RPMI7951 (cell line): ENCODE measurements at places on chromosomes 1 and 21.

DNA sequence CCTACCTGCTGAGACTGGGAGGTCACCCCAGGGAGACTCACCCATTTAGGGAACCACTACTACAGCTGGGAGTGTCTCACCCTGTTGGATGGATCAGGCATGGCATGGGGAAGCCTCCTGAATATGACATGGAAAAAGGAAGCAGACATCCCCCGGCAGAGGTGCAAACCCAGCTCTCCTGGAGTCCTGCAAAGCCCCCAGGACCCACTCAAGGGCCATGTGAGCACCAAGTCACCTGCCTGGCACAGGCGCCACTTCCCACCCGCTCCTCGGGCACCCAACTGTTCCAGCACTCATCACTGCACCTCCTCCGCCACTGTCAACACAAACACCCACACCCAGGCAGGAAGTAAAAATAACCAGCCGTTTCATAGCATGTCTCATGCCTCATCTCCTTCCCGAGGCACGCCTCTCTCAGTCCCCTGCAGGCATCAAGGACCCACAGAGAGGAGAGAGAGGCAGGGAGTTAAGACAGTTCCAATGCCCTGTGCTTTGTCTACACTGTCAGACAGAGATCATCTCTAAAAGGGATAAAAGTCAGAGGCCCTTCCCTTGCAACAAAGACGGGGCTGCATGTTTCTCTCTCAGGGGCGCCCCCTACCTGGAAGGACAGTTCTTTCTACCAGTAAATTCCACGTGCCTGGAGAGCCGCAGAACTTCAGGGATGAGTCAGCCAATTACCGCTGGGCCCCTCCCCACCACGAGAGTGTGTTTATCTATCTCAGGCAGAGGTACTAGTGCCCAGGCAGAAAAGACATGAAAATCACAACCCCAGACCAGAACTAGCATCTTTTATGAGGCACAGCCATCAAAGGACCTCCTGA is 150.1 kb upstream of the SOD1 start:
- peak; percentile 44 for DNase-seq

DNA sequence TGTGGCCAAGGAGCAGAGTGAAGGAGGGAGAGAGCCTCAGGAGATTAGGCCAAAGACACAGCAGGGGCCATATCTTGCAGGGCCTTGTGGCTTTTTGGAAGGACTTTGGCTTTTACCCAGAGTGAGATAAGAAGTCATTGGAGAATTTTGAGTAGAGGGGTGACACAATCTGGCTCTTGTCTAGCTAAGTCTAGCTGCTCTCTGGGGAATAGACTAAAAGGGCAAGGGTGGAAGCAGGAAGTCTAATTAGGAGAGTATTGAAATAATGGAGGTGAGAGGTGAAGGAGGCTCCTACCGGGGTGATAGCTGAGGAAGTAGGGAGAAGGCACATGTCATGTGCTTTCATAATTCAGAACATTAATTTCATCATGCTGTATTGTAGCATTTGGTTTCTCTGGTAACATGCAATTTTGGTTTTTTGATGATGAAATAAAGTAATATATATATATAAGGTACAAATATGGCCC is 34.3 kb upstream of the KCNA3 start:
- no peak for DNase-seq

DNA sequence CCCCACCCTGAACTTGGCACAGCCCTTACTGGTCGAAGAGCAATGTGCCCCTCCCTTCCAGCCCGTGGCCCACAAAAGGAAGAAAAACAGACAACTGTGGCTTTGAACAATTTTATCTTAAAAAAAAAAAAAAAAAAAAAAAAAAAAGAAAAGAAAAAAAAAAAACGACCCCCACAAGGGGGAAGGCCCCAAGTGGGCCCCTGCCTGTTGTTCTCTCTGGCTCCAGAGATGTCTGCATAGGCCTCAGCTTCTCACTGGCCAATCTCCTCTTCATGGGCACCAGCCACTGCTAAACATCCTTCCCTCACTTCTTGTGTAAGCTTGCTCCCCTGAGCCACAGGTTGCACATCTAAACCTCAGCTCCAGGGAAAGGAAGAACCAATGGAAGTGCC is 386 bp upstream of the TSTD1 start:
- no peak for DNase-seq

DNA sequence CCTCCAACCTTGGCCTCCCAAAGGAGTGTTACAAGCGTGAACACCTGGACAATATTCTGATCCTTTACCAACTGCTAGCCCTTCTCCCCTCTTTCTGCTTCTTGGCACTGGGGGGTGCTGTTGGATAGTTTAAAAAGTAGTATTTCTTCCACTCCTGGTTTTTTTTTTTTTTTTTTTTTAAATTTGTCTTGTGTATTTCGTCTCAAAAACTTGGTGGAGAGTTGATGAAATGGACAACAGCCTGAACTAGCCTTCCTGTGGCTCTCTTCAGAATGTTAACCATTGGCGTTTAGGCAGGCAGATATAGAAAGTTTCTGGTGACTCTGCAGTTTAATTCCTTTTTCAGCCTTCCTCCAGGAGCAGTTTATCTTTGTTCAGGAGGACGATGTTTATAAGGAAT is 69.7 kb upstream of the USP24 start:
- peak; percentile 58 for DNase-seq

DNA sequence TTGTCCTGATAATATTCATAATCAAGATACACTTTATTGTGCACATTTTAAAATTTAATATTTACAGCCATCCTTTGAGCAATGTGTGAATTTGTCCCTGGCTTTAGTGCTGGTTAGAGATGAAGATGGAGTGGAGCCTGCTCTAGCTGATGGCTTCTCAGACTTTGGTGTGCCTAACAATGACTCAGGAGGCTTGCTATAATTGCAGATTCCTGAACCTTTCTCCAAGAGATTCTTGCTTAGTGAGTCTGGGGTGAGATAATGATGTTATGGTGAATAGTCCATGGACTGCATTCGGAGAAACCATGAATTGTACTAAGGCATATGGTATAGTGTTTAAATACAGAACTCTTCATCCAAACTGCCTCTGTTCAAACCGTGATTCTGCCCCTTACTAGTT is 307.1 kb downstream of the PAPPA2 start:
- DNase-seq: no peak

- no peak for DNase-seq
Measured at GRCh38 chr21:23899561-23899960, 1707.7 kb downstream of the MRPL39 start.

DNA sequence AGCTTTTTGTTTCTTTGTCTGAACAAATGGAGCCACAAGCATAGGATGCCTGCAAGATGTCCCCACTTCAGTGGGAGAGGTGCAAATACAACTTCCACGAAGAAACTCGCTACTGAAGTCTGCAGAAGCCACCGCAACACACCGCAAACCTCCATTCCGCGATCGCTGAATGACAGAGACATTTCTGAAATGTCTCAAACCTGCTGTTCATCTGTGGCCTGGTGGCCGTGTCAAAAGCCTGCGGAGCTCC is 1.0 kb downstream of the TP53BP2 start:
- DNase-seq: peak; percentile 24

GRCh38 chr1:209399800-209400199 is 183.7 kb upstream of the CAMK1G start:
- DNase-seq: no peak

DNA sequence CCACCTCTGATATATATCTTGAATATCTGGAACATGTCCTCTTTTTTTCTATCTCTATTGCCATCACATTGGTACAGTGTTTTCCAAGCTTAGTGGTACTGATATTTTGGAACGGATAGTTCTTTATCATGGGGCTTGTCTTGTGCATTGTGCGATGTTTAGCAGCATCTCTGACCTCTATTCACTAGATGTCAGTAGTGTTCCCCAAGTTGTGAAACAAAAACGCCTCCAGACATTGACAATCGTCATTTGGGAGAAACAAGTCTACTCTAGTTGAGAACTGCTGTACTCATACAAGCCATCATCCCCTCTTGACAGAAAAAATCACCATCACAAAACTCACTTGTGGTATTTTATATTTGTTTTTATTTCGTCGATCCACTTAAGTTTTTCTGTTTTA is 79.7 kb upstream of the CHODL start:
- DNase-seq: no peak

- no peak for DNase-seq
Measured at GRCh38 chr1:240100371-240100934, 8.8 kb downstream of the FMN2 start.

- no peak for DNase-seq
Measured at GRCh38 chr1:229434005-229434640, at the start of gene ACTA1. TSS of gene ACTA1 (minus strand) at chr1:229434094. CDS start at chr1:229433115, 979 bp downstream.

GRCh38 chr1:31591425-31592093 is 15.2 kb downstream of the TINAGL1 start:
- peak; percentile 66 for DNase-seq

- peak; percentile 82 for DNase-seq
Measured at GRCh38 chr1:27525296-27526272, 35.6 kb upstream of the WASF2 start.

DNA sequence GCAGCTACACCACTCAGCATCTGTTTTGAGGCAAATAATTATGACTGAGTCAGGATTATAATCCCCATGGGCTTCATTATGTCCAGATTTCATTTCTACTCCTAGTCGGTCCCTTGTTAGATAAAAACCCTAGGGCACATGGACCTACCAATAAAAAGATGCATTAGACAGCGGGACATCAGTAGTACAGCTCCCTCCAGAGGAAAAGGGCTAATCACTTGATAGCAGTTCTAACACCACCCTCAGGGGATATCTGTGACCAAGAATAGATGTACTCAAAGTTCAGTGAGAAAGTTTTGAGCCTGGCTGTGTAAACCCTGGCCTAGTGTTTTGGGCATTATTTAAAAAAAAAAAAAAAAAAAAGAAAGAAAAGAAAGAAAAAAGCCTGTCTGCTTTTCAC is 10.0 kb downstream of the GJA8 start:
- no peak for DNase-seq

- no peak for DNase-seq
Measured at GRCh38 chr1:49240709-49241221, 464.1 kb upstream of the BEND5 start.

DNA sequence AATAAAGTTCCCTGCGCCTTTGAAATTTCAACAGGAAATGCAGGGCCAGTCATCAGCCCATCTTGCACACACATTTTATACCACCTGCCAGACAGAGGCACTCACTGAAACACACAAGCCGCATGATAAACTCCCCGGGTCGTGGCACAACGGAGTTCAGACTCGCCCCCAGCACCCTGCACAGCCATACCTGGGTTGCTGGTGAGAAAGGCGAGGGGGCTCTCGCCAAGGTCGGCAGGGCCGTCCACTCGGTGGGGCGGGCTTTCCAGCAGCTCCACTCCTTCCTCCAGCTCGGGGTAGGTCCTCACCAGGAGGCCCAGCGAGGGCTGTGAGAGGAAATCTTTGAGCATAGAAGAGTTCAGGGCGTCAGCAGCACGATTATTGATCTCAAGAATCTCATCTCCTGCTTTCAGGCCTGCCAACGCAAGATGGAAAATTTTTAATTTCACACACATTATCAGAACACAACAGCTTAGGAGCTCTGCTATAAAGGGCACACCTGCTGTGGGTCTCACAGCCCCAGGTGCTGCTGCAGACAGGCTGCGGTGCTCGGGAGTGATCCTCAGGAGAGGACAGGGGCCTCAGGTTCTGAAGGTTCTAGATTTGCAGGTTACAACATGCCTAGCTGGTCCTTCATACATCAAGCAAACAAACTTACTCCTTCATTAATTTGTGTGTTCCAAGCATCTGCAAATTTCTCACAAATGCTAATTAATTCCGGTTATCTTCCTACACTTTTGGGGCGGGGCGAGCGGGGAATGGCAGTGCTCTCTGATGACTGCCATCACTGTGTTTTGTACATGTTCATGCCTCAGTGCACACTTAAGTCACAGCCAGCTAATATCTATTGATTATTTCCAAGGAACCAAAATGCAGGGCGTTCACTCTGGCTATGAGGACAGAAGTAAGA is 144.2 kb upstream of the KRTAP19-8 start:
- DNase-seq: no peak

GRCh38 chr1:44077421-44077820 is 41.2 kb upstream of the KLF17 start:
- DNase-seq: peak; percentile 21

DNA sequence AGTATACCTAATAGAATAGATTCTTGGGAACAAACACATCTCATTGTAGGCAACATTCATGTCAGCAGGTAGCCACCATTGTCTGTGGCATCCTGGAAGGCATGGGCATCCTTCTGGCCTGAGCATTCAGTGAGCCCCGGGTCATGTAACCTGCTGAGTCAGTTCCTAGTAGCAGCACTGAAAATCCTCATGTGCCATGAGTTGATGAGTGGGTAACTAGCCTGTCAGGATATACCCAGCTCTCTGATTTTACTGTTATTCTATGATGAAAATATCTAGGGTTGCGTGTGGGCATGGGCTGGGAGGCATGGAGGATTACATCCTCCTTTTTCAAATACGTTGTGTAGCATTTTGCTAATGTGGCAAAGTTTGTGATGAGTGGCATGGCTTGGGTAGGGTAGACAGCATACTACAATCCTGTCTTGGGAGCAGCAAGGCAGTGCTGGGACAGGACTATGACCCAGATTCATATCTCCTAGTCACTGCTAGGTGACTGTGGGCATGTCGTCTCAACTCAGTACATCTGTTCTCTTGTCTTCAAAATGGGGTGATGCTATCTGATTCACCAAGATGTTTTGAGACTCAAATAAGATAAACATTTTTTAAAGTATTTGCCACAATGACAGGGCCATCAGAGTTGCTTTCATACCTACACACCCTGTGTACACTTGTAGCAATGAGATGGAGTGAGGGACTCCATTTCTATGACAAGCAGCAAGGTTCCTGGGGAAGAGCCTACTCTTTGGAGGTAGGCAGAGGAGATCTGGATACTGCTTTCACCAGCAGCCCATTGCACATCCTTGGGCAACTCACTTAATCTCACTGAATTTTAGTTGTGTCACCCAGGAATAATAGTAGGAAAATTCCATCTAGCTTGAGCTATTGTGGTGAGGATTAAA is 62.5 kb downstream of the CD58 start:
- peak; percentile 50 for DNase-seq

GRCh38 chr1:66217021-66217420 is 316.9 kb upstream of the SGIP1 start:
- DNase-seq: peak; percentile 42

- no peak for DNase-seq
Measured at GRCh38 chr1:18386591-18386990, 94.1 kb upstream of the KLHDC7A start.

DNA sequence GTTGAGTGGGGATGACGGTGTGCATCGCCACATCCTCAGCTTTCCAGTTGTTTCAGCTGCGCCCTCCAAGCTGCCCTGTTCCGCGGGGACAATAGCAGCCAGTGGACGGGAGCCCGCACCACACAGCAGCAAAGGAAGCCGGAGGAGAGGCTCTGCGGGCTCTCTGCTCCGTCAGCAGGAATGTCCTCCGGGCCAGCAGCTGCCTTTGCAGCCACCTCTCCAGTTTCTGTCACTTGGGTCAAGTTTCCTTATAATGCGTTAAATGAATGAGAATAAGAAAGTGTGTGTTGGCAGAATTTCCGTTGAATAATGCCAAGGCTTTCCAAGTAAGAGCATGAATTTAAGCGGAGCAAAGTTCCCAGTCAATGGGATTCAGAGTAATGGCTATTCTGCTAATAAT is 263.3 kb downstream of the KIF26B start:
- no peak for DNase-seq

GRCh38 chr21:44380876-44381275 is 27.5 kb downstream of the TRPM2 start:
- DNase-seq: no peak

- peak; percentile 57 for DNase-seq
Measured at GRCh38 chr1:52127181-52128180, 14.4 kb upstream of the ZFYVE9 start.

GRCh38 chr1:206797534-206798383 is 25.5 kb upstream of the IL10 start:
- DNase-seq: no peak
